ENCODE measurements at places on chromosomes 5 and 9. TPM values are rescaled to one million over a fixed set of nuclear protein-coding genes. Genes with fewer than 3 reads are reported as not detected.

GRCh38 chr9:97305501-97306298 is 1.8 kb upstream of the CCDC180 start:
- peaks cover 12% of the 10 kb centered on the region for H3K36me3 ChIP-seq
- H3K27me3 ChIP-seq = no peaks in the 10 kb centered on the region
- H3K4me3 ChIP-seq = no peak overlapping the region
- peak; percentile 60 for DNase-seq
- peaks cover 18% of the 10 kb centered on the region for H3K4me1 ChIP-seq
- no peak overlapping the region for H3K27ac ChIP-seq

- no peaks in the 10 kb centered on the region for H3K27me3 ChIP-seq
- H3K27ac ChIP-seq = peak overlapping the region; percentile 97
- H3K36me3 ChIP-seq = peaks cover 100% of the 10 kb centered on the region
- DNase-seq = no peak
- H3K4me3 ChIP-seq = no peak overlapping the region
- H3K4me1 ChIP-seq = no peaks in the 10 kb centered on the region
Observed at GRCh38 chr9:35703906-35704672, 14.4 kb upstream of the TPM2 start.

- H3K36me3 ChIP-seq = no peaks in the 10 kb centered on the region
- H3K4me1 ChIP-seq = peaks cover 17% of the 10 kb centered on the region
- DNase-seq = no peak
- H3K4me3 ChIP-seq = no peak overlapping the region
- H3K27ac ChIP-seq = no peak overlapping the region
Observed at GRCh38 chr5:59021286-59021673, 438.4 kb downstream of the RAB3C start.

GRCh38 chr5:21765406-21765805 is 1087.7 kb downstream of the CDH12 start:
- H3K27me3 ChIP-seq = no peaks in the 10 kb centered on the region
- H3K4me1 ChIP-seq = no peaks in the 10 kb centered on the region
- no peaks in the 10 kb centered on the region for H3K36me3 ChIP-seq
- no peak overlapping the region for H3K27ac ChIP-seq
- no peak for DNase-seq

Gene C9orf152
- total RNA-seq = not detected

Gene DMRT3
- not detected for total RNA-seq
